ENCODE measurements at places on chromosomes 1 and 21. TPM values are rescaled to one million over a fixed set of nuclear protein-coding genes. Genes with fewer than 3 reads are reported as not detected.

DNA sequence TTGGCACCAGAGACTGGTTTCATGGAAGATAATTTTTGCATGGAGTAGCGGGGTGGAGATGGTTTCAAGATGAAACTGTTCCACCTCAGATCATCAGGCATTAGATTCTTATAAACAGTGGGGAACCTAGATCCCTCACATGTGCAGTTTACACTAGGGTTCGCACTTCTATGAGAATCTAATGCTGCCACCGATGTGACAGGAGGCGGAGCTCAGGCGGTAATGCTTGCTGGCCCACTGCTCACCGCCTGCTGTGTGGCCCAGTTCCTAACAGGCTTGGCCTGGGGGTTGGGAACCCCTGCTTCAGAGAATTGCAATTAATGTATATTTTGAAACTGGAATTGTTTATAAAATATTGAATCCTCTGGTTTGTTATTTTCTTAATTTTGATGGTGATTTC lies 92.1 kb downstream of the NRIP1 start:
- DNase-seq, result no peak

DNA sequence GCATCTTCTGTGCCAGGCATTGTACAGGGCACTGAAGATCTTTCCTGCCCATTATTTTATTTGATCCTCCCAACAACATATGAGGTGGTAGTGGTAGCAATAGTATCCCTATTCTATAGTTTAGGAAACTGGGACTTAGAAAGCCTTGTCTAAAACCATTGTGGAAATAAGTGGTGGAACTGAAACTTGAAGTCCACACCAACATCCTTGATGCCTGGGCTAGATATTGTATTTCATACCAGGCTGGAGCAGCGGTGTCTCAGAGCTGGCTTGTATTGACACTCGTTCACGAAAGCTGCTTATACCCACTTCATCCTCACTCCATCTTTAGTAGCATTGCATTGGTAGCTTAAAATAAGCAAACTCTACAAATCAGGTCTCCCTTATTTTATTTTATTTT lies 9.7 kb upstream of the CTSS start:
- no peak for DNase-seq

DNA sequence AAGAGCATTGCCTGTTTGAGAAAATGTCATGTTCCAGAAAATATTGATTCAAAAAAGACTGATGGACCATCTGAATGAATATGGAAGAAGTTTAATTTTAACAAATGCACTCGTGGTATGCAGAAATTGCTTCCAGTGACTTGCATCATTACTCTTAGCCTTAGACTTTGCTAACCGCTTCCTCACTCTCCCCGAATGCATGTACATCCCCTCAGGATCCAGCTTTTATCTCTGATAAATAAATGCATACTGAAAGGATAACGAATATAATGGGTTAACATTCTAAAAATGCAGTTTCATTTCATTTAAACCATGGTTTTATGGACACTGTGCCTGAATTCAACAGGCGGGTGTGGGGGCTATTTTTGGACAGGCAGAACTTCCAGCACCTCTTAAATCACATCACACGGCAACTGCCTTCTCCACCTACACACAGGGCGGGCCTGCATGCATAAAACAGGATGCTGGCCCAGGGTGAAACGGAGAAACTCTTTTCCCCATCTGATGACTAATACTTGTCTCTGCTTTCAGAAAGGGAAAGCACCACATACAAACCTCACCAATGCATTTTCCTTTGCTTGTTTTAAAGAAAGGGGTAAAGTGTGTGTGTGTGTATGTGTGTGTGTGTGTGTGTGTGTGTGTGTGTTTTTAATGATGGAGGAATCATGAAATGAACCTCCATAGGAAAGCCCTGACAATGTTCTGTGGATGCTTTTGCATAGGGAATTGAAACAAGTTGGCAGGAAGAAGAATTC lies 48.7 kb downstream of the SPAG17 start:
- DNase-seq, result no peak

- no peak for DNase-seq
Observed at GRCh38 chr1:154960446-154961136, 991 bp downstream of the PYGO2 start.

DNA sequence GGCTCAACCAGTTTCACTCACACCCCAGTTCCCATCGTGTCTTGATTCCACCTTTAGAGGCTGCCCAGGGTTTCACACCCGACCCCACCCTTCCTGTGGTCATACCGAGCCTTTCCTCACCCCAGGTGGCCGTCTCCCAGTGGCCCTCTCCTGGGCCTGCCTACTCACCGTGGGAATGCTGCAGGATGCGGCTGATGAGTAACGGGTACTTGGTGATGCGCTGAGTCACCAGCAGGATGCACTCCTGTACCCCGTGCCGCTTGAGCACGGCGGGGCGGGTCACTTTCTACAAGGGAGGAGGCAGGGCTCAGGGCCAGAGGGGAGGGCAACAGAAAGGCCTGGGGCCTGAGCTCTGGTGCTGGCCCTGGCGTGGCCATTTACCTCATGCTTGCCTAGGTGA lies 16.4 kb downstream of the ARHGEF2 start:
- no peak for DNase-seq

DNA sequence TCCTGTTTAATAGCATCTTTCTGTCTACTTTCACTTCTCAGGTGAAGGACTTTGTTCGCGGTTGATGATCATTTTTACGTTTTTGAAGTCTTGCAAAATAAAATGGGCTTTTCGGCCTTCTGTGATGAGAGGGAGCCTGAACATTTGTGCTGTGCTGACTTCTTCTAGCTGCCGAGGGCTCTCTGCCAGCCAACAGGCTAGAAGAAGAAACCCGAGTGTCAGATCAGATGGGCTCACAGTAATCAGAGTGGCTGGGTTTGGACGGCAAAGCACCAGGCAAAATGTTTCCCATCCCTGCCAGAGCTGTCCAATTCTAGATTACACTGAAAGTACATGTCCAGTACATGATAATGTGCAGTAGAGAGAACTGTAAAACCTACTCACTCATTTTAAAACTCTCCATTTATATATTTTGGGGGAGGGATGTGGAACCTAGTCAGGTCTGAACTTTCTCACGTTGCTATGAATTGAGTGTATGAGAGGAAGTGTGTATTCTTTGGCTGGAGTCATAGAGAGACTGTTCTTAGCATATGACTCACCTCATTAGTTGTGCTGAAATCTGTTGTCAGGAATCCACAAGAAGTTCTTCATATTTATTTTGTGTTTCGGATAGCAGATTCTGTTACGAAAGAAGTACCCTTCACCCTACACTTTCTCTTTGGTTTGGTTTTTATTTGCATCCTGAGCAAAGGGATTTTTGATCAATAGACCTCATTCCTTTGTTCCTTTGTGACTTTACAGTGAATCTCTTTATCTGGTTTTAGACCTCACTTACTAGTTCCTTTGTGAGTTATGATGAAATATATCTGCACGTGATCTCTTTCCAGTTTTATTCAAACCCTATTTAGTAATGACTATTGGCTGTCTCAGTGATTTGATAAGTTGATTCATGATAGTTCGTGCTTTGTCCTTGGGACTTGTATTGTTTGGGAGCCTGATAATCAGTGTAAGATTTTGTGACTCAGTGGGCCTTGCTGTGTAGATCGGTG lies 4.8 kb downstream of the ATP1A1 start:
- DNase-seq, result no peak

- no peak for DNase-seq
Observed at GRCh38 chr1:109627692-109628399, 8.2 kb downstream of the AMPD2 start.

GRCh38 chr1:152869808-152870419 lies 8.2 kb upstream of the SMCP start:
- DNase-seq, result peak; percentile 47

GRCh38 chr21:42567861-42568260 lies 54.2 kb downstream of the SLC37A1 start:
- DNase-seq, result no peak

Gene MLLT11
- polyA plus RNA-seq, result 203 TPM

- DNase-seq, result no peak
Observed at GRCh38 chr1:43207229-43207853, 35.2 kb downstream of the CFAP57 start.

GRCh38 chr1:63635681-63636080 lies 42.5 kb downstream of the PGM1 start:
- DNase-seq, result no peak

Gene PRDM16
- 6.5 TPM for polyA plus RNA-seq

Gene FLG2
- 0.11 TPM for polyA plus RNA-seq

GRCh38 chr1:32899586-32900296 lies 1.4 kb downstream of the TMEM54 start:
- no peak for DNase-seq

DNA sequence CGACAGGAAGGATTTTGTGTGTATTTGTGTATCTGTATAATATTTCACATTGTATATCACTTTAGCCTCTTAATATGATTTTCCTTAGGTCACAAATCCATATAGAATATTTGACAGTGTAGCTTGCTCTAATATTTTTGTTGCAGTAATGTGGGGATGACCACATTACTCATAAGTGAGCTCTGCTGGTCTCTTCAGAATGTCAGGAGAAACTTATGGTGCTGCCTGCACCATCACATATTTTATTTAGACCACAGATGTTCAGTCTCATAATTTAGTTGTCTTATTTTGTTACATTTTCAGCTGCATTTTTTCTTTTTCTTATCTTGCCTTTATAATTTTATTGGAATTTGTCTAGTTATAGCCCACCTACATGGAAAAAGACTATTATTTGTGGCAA lies 205.3 kb downstream of the PBX1 start:
- no peak for DNase-seq

GRCh38 chr1:208211921-208212843 lies 32.0 kb downstream of the PLXNA2 start:
- DNase-seq, result no peak

GRCh38 chr1:234276151-234276788 lies 97.0 kb upstream of the COA6 start:
- no peak for DNase-seq

- DNase-seq, result no peak
Observed at GRCh38 chr1:156281281-156281680, 1.3 kb downstream of the SMG5 start.

- DNase-seq, result no peak
Observed at GRCh38 chr1:4090556-4090955, 190.5 kb upstream of the C1orf174 start.

DNA sequence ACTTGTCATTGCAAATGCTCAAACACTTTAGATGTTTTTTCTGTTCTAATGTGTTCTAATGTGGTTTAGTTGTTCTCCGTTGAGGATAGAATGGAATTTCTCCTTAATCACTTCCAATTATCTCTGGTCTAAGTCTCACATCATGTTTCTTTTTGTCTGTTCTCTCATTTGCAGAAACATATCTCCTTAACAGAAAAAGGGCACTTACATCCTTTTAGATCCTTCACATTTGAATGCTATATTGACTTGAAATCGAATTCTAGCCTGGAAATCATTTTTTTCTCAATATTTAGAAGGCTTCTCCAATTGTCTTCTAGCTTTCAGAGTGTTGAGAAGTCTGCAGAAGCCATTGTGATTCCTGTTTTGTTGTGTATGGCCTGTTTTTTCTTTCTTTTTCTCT lies 7.3 kb upstream of the SAMSN1 start:
- DNase-seq, result no peak

DNA sequence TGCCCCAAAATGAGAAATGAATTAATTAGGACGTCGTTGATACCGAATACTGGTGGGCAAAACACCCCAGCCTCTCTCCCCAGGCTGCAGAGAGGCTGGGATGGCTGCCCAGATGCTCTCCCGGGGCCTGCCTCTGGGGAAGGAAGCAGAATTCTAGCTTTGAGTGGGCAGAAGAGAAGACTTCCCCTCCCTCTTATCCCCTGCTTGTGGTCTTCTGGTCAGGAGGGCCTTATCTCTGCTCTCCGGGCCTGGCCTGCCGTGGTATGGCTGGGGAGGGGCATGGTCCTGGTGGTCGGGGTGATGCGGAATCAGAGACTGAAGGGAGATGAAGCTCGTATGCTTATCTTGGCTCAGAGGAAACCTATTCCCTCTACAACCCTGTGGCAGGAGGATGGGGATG lies 9.8 kb upstream of the CSF3R start:
- no peak for DNase-seq

Gene BCL10
- 12.9 TPM for polyA plus RNA-seq

Gene PTCH2
- 21.6 TPM for polyA plus RNA-seq

DNA sequence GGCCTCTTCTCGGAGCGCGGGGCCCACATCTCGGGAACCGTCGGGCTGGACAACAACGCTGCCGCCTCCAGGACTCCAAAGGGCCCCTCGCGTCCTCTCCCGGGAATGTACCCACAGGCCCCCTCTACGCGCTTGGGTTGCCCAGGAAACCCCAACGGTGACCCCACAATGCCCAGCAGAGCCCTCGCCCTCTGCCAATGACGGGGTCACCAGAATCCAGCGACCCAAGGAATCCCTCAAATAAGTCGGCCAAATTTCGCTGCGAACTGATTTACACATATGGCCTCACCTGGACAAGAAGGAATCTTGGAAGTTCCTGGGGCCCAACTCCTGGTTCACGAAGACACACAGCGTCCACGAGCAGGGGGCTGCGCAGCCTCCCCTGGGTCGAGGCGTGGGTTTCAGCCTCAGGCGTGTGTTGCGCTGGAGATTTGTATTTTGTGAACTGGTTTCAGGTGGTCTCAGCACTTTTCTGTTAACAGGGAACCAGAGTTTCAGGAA lies 78.1 kb downstream of the DESI2 start:
- no peak for DNase-seq

GRCh38 chr1:206469933-206470691 lies at the start of gene IKBKE:
Gene IKBKE (plus strand): TSS chr1:206470476. CDS start chr1:206473228, 2,752 bp downstream.
- no peak for DNase-seq

- no peak for DNase-seq
Observed at GRCh38 chr1:29251164-29252124, 15.1 kb downstream of the PTPRU start.

DNA sequence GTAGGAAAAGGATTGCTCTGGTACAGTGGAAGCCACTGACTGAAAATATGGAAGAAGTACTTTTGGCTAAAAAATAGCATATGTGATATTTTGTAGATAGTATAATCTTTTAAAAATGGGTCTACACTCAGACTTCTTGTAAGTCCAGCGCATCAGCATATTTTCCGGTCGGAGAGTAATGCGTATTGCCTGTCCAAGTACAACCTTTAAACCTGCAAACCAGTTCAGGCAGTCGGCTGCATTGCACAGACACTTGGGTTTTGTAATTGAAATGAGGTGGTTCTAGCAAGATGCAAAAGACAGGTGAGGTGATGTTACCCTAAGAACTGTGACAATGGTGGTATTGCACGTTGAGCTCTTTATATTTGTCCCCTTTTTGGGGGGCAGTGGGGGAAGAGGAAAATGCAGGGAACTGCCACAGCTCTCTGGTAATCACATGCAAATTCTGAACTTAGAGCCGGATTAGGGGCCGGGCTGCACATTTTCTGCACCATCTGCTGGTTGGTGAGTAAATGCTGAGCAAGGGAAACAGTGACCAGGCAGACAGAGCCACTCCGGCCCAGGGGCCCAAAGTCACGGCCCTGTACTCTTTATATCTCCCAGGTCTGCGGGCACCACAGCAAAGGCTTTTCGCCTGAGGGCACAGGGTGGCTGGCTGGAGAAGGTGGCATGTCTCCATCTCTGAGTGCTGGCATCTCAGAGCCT lies 2.3 kb downstream of the GPR137B start:
- no peak for DNase-seq

- DNase-seq, result no peak
Observed at GRCh38 chr21:14554948-14555347, 8.8 kb upstream of the SAMSN1 start.

All from spinal cord (tissue), 10 donors.